ENCODE measurements at places on chromosomes 11 and 22.

DNA sequence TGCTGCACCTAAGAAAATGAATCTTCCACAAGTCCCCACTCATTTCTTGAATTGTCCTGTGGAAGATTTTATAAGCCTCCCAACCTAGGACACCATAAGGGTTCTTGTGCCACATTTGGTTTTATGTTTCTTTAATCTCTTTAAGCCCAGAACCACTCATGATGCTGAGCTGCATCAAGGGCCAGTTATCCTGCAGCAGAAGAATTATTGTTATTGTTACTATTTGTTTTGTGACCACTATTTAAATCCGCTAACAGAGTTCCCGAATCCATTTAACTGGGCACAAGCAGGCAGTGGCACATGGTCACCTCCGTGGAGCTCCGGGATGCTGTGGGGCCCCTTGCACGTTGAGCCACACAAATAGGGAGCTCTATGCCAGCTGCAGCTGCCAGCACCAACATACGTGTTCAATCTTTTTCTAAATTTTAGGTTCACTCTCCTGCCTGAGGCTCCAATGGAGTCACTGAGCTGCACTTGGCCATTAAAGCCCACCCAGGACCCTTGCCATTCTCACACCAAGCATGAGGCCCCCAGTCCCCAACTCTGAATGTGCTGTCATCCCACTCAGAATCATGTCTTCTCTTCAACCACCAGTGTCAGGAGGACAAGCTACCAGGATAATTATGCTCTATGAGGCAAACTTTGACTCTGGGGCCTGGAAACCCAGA is 60.6 kb downstream of the DGCR2 start:
- DNase-seq = no peak

DNA sequence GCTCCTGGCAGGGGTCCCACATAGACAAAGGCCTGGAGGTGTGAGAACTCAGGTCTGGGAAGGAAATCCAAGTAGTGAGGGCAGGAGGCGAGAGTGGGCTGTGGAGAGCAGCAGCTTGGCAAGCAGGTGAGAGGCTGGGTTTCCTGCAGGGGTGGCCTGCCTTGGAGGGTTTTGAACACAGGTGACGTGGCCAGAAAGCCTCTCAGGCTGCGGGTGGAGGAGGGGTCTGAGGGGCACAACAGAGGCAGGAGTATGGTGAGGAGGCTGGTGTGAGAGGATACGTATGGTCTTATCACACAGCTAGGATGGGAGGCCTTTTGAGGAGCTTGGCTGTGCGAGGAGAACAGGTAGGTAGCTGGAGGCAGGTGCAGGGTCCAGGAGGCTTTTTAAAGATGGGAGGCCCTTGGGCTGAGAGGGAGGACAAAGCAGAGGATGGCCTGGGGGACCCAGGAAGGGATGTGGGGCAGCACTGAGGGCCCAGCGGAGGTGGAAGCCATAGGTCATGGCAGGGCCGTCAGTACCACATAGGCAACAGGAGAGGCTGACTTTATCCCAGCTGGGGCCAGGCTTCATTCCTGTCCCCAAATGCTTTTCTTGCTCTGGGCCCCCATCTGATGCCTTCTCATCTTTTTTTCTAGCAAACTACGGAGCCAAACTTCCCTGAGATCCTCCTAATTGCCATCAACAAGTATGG is 84.4 kb downstream of the MYO7A start:
- no peak for DNase-seq

DNA sequence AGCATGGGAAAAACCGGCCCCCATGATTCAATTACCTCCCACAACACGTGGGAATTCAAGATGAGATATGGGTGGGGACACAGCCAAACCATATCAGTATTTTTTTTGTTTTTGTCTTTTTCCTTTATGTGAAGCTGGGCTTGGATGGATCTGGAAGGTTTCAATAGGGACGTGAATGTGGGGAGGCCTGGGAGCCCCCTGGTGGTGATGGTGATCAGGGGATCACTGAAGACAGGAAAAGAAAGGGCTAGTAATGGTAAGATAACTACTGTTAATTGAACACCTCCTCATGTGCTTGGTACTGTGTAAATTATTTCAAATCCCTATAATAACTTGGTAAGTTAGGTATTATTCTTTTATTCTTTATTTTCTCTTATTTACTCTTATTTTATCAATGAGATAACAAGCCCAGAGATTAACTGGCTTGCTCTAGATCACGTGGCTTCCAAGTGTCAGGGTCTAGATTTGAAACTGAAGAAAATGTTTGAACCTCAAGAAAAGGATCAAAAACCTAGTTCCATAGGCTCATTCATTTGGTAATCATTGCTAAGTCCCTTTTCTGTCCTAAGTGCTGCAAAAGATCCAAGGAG is 364.2 kb downstream of the TENM4 start:
- DNase-seq = peak; percentile 19

- no peak for DNase-seq
These were observed 401.6 kb downstream of the BUD13 start for GRCh38 chr11:116371146-116371545.

DNA sequence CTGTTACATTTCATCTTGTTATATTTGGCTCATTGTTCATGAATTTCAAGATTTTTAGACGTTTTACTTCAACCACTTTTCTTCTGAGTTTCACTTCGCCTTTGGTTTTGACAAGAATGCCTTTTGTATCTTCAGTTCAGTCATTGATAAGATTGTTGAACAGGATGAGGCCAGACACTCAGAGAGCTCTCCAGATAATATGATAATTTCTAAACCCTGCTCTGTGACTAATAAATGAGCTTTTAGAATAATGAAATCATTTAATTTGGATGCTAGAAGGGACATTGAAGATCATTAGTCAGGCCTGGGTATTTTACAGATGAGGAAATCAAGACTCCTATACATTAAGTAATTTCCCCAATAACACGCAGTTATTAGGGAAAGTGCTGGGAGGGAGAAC is 37.2 kb upstream of the GRAMD1B start:
- no peak for DNase-seq

DNA sequence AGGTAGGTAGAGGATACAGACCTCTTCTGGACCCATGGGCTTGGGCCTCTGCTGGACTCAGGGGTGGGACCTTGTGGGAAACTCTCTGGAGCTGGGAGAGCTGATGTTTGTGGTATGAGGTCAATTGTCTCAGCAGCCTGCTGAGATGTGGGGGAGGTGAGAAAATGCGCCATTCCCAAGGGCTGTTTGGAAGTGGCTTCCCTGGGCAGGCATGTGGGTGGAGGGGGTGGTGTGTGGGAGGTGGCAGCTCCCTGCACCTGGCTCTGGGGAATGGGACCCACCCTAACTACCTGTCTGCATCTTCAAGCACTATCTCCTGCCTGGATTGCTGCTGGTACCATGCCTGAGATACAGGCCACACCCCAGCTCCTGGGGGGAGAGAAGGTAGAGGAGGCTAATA is 97.4 kb upstream of the THY1 start:
- no peak for DNase-seq

DNA sequence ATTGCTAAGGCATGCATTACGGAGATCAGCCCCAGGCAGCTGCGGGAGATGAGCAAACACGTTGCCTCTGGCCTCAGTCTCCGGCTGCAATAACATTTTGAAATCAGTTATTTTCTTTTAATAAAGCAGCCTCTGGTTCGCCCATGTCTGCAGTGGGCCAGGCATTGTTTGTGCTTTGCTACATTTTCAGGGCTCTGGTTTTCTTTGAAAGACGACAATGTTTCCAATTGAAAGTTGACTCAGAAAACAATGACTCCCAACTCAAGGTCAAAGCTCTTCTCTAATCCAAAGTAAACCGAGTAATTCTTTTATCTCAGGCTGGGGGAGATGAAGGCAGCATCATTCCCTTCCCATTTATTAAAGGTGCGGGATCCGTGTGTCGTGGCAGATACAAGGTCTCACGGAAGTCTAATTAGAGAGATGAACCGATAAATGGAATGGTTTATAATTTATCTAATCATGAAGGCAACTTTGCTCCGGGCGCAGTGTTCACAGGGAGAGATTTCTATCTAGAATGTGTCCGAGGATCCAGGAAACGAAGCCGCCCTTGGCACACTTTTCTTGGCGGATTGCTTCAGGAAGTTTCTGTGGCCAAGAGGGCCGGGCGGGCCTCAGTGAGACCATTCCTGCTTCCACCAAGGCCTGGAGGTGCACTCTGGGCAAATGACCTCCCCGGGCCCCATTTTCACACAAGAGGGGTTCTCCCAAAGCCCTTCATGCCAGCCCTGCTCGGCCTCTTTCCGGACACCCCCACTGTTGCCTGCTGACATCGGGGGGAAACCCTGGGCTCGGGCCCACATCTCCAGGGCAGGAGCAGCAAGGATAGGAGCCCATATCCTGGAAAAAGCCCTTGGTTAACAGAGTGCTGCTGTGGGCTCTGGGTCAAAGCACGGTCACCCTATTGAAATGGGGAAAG is 811.4 kb downstream of the BRD1 start:
- no peak for DNase-seq

GRCh38 chr11:113263458-113264259 is 50.7 kb upstream of the TTC12 start:
- DNase-seq = no peak

DNA sequence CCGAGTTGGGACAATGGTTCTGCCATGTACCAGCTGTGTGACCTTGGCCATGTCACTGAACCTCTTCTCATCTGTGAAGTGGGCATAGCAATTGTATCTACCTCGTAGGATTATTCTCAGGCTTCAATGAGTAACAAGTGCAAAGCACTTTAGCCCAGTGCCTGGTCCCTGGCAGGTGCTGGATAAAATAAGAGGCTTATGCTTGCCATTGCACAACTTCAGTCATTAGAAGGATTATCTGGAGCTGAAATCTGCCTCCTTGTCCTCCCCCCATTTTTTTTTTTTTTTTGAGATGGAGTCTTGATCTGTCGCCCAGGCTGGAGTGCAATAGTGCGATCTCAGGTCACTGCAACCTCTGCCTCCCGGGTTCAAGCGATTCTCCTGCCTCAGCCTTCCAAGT is 7.2 kb downstream of the SMTNL1 start:
- DNase-seq = no peak

GRCh38 chr11:119709638-119710346 is 19.2 kb downstream of the NECTIN1 start:
- no peak for DNase-seq

DNA sequence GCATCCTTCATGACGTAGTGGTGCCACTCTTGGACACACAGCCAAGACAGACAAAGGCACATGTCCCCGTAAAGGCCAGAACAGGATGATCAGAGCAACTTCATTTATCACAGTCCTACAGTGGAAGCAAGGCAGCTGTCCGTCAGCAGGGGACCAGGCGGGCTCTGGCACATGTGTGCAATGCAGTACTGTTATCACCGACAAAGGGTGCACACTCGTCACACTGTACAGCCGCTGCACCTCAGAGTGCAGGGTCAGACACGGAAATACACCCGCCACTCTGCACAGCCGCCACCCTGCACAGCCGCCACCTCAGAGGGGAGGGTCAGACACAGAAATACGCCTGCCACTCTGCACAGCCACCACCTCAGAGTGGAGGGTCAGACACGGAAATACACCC is 13.4 kb upstream of the IL17REL start:
- no peak for DNase-seq

DNA sequence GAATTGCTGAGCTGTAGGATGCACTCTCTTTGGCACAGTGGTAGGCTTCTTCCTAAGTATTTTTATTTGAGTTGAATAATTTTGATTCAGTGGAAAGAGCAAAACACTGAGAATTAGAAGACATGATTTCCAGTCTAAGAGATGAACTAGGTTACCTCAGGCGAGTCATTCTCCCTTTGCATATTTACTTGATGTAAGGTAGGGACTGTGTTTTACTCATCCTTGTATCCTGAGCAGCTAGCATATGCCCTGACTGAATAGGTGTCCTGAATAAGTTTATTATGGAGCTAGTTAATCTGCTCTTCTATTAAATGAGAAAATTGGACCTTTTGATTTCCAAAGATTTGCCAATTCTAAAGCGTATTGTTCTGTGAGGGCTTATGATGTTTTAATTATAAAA is 50.7 kb downstream of the STIM1 start:
- peak; percentile 22 for DNase-seq

GRCh38 chr22:50217543-50218152 is 16.8 kb downstream of the SELENOO start:
- no peak for DNase-seq

- no peak for DNase-seq
These were observed 16.1 kb downstream of the MFNG start for GRCh38 chr22:37470087-37470445.

GRCh38 chr11:66365166-66365565 is 6.4 kb downstream of the SLC29A2 start:
- no peak for DNase-seq

GRCh38 chr22:23402275-23403151 is 177.6 kb downstream of the IGLL1 start:
- DNase-seq = peak; percentile 80

DNA sequence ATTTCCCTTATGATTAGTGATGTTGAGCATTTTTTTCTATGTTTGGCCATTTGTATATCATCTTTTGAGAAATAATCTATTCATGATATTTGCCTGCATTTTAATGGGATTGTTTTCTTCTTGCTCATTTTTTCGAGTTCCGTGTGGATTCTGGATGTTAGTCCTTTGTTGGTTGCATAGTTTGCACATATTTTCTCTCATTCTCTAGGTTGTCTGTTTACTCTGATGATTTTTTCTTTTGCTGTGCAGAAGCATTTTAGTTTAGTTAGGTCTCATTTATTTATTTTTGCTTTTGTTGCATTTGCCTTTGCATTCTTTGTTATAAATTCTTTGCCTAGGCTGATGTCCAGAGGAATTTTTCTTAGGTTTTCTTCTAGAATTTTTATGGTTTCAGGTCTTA is 87.3 kb downstream of the METTL15 start:
- no peak for DNase-seq

DNA sequence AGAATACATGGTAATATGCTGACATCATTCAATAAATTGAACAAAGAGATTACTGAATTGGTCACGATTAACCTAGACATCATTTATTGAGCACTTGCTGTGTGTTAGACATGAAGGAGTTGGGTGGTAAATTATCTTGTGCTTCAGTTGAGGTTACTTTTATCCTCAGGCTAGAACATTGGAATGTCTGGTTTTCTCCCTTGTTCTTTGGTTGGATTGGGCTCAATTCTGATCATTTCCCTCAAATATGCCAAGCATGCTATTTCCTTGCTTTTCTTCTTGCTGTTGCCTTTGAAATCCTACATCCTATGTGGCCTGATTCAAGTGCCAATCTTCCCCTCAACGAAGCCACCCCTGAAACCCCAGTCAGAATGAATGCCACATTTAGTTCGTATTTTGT is 65.8 kb downstream of the DEUP1 start:
- no peak for DNase-seq

DNA sequence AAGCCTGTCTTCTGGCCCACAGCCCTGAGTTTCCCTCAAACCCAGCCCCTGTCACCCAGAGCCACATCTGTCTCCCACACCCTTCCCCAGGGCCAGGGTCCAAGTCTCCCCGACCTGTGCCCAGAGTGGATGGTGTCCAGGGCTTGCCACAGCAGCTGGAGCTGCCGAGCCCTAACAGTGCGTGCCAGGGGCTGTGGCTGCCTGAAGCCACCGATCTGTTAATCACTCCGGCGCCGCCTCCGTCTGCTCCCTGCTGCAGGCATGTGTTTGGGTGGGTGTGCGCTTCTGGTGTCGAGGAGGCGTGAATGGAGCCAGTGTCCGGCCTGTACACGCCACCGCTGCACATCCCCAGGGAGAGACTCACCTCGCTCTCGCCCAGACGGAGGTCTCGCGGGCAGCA is 26.1 kb downstream of the SHISAL1 start:
- no peak for DNase-seq

DNA sequence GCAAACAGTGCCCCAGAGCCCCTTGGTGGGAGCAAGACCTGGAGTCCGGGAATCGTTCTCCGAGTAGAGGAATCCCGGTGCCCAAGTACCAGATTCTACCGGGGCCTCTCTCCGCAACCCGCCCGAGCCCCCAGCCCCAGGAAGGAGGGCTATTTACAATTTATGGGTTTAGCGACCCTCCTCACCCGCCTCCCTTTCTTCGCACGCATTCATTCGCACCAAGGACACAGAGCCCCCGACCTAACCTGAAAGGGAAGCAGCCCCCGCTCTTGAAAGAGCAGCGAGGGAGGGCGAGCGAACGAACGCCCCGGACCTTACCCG is 628 bp downstream of the LRP4 start:
- no peak for DNase-seq

Measured in ACHN (cell line).